Stimulated activated CD8-positive, alpha-beta memory T cell treated with anti-CD3 and anti-CD28 coated beads, Interleukin-4, amount 100 ng/mL, for 4 hours (primary cell): ENCODE measurements at places on chromosomes 6 and 20.

DNA sequence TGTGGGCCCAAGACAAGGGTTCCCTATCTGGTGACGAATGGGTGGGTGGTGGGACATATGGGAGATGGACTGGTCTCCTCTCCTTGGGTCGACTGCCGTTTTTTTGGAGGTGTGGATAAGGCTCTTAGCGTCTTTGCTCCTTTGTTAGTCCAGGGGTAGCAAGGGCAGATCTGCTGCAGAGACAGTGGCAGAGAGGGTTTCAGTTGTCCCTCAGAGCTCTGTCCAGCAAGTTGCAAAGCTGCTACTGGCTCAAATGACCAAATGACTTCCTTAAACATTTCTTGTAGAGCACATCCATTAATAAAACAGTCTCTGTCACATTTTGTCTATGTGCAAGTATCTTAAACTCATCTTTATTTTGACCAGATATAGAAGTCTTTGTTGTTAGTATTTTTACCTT lies 508.0 kb upstream of the ADGRB3 start:
- no peak for DNase-seq

GRCh38 chr20:44598423-44599305 lies 16.3 kb downstream of the PKIG start:
- DNase-seq: no peak

DNA sequence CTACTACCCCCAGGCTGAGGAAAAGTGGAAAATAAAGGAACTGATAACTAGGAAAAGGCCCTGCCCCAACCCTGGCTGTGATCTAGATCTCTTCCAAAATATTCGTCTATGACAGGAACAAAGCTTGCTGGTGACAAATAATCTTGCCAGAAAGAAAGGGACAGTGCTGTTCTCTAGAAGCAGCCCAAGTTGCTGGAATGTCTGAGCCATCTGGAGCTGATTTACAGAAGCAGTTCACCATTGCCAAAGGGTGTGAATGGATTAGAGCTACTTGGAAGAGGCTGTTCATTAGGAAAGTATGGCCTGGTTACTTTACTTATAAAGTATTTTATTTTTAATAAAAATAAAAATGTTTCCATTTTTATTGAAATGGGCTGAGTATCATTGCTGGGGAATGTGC lies 146.3 kb downstream of the EPM2A start:
- no peak for DNase-seq

GRCh38 chr6:142943711-142944123 lies 1.3 kb downstream of the HIVEP2 start:
- no peak for DNase-seq

DNA sequence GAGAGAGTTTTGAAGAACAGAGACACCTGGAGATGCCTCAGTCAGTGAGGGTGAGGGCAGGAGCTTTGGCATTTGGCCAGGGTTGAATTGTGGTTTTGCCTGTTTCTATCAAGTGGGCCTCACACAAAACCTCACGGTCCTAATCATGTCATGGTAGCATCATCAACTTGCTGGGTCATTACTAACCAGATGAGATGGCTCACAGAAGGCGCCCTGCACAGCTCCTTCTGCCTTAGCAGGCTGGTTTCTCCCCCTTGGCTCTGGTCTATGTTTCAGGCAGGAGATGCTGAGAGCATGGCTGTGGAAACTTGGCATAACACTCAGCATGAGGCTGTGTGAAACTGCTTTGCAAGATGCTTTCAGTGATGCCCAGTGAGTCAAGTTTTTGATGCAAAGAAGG lies 99.3 kb downstream of the LRRC1 start:
- DNase-seq: no peak

DNA sequence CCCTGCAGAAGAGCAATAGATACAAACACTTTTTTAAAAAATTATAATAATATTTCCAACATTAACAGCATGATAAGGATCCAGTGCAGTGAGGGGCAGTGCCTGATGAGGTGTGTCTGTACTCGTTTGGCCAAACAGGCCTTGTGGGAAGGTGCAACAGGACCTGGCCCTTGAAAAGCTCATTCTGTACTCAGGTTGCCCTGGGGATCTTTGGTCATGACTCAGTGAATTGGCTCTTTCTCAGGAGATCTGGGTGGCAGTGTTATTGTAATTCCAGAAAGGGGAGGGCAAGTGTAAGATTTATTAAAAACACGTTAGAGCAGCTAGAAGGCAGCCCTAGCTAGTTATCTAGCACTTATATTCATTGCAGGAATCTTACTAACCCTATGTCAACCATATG lies 2.9 kb upstream of the SPINT3 start:
- no peak for DNase-seq

DNA sequence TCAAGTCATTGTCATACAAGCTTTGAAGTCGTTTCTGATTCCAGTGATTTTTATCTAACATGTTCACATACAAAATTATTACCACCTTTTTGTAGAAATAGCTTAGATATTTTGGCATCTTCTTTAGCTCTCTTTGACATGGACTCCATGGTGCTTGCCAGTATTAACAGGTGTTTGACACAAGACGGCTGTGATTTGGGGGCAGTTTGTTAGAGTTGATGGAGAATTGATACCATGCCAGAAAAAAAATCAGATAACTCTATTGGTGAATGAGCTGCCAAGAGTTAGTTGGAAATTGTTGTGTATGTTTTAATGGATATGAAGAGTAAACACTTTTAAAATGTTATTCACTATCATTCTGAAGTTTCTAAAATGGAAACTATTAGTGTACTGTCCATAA lies 146.6 kb upstream of the LAMP5 start:
- no peak for DNase-seq

DNA sequence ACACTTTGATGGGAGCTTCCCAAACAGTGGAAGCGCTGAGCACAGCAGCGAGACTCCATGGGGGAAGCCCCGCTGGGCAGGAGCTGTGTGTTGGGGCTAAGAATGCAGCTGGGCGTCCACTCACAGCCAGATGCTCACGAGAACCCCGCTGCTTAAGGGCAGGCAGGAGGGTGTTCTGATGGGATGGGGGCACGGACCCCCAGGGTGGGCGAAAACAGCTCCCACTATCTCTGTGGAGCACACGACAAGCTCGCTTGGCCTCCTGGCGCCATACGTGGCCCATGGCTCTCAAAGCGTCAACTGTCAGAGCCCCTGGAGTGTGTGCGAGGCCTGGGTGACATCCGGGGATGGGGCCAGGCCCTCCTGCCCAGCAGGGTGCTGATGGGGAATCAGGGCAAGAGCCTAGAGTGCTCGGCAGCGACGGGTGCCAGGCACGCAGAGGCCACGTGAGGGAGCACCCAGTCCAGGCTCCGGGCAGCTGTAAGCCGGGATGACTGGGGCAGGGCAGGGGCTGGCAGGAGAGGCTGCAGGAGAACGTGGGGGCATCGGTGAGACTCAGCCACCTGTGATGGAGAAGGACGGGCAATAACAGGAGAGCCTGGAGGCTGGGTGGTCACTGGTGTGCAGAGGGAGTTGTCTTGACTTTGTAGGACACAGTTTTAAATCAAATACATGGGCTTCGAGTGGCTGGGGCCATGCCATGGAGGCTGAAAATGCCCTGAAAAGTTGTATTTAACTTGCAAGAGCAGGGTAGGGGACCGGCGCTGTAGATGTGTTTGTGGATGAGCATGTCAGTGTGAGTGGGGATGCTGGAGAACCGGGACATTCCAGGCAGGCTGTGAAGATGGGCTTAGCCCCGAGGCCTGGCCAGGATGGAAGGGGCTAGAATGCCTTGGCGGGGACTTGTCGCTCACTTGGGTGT lies 27.3 kb downstream of the PYGB start:
- no peak for DNase-seq

GRCh38 chr20:57444394-57445048 lies 53.3 kb downstream of the RBM38 start:
- no peak for DNase-seq

DNA sequence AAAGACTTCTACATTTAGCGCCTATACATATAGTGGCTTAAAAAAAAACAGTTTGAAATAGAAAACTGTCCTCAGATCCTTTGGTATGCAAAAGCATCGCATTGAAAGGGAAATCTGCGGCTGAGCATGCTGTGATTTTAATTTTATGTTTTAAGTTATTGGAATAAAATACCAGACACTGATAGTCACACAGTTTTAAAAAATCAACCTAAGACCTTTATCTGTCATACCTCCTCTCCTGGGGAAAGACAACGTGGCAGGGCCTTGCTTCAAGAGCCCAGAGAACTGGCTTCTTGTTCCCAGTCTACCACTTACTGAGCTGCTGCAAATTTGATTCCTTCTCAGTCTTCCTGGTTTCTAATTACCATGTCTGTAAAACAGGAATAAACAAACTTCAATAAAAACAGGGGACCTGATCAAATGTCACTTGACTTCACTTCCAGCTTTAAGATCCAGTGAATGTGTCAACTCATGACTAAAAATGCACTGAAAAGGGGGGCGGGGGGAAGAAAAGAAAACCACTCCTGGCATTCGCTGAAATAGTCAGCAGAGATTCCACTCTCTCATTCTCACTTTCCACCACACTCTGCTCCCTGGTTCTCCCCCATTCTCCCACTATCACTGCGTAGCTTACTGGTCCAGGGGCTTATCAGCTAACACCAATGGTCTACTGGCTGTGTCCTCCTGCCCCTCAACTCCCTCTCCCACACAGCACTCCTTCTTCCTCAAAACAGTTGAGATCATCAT lies 494.7 kb upstream of the MARCKS start:
- DNase-seq: no peak

DNA sequence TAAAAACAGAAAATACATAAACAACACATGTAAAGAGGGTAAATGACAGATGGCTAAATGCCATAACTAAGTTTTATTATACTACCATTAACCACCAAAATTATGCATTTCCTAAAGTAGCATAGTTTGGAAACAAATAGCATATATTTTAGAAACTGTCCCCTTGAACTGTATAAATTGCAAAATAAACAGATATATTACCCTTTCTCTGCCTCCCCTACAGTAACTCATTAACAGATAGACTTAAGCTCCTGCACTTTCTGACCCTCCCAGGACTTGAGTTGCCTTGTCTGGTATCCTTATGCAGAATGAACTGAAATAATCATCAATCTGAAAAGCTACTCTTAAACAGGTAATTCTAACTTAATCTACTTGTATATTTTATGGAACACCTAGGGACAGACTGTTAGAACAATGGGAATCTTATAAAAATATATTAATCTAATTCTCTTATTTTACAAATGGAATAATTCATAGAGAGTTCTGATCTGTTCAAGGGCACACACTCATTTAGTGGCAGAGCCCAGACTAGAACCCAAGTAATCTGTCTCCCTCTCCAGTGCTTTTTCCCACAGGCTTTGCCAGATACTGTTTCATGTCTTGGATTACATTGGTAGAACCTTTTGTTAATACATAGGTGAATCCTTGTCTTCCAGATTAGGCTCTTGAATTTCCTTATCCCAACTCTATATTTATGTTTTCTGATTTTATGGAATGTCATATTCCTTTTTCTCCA lies 50.6 kb upstream of the LOC128125822 start:
- DNase-seq: no peak

GRCh38 chr6:4398791-4399190 lies 263.4 kb upstream of the ECI2 start:
- no peak for DNase-seq

GRCh38 chr6:89047473-89047872 lies 33.1 kb upstream of the PNRC1 start:
- no peak for DNase-seq

DNA sequence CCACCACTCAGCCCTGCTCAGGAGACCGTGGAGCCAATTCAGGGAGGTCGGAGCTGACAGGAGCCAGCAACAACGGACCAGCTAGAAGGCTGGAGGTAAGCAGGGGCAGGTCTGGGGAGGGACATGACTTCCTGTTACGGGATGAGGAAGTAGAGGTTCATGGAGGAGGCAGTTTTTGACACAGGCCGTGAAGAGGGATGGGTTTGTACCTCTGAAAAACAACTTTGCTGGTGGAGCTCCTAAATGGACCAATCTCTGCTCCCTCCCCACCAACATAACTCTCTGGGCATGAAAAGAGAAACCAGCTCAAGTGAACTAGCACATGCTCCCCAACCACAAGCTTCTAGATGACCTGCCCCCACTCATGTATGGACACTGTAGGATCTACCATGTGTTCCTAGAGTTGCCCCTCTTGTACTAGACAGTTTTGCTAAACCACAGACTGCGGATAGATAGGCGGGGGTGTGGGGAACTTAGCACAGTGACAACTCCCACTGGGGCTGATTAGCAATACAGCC lies 31.4 kb downstream of the RALGAPA2 start:
- no peak for DNase-seq

DNA sequence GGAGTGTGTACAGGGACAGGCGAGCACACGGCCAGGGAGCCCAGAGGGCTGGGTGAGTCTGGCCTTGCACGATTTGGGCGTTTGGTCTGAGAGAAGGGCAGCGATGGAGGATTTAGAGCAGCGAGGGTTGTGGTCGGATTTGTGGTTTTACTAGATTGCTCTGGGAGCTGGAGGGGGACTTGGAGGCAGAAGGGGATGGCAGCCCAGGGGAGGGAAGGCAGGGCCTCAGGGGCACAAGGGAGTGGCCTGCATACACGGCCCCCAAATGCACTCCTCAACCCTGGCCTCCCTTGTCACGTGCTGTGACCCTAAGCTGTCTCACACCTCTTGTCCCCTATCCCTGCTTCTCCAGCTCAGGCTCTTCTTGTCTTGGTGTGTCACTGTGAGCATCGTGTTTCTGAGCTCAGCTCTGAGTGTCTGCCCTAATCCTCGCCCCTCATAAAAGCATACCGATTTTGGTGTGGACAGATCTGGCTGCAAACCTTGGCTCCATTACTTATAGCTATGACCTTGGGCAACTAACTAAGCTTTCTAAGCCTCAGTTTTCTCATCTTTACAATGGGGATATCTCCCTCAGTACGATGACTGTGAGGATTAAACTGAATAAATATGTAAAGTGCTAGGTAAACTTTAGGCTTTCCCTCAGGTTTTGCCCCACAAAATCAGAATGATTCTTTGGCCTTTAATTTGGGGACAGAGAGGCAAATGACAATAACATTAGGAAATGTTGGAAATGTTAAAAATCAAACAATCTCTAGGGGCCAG lies 120.1 kb upstream of the ARMC2 start:
- no peak for DNase-seq

DNA sequence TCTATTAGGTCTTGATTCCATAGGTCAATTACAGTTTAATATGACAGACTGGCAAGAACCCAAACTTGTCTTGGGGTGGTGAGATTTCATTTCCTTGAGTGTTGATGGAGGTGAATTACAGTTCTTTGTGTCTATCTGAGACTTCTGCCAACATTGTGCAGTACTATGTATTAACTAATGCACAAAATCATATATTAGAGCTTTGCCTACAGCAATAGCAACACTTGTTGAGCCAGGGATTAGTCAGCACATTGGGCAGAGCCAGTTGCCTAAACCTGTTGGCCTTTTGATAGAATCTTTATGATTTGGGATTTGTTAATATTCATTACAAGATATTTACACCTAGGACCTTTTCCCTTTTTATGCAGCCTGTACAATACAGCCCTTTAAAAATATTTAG lies 135.3 kb upstream of the CENPW start:
- DNase-seq: no peak
